Upper lobe of right lung (tissue), 1 donor: ENCODE measurements at places on chromosomes 13 and 19. TPM values are rescaled to one million over a fixed set of nuclear protein-coding genes. Genes with fewer than 3 reads are reported as not detected.
A peak's percentile ranks its signal among the peaks of the same experiment; 100 is the strongest.

- H3K4me1 ChIP-seq, result no peaks in the 10 kb centered on the region
- no peak for DNase-seq
- no peaks in the 10 kb centered on the region for H3K27me3 ChIP-seq
- no peak overlapping the region for H3K4me3 ChIP-seq
These were observed 21.8 kb downstream of the MCF2L start for GRCh38 chr13:112990783-112991182.

DNA sequence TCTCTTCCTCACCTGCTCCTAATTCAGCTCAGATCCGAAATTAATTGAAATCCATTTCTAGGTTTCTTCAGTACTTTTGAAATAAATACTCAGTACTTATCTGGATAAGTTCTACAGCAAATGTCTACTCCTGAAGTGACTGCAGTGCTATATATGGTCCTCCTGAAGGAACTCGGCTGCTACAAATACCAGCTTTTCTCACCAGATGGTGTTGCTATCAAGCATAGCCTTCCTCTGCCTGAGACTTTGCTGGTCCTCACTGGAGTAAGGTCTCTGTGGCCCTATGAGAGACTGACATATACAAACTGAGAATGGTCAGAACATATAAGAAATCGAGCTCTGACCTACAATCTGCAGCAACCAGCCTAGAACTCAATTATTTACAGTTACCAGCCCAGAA, 161.6 kb downstream of the NDFIP2 start:
- no peak overlapping the region for H3K4me3 ChIP-seq
- no peaks in the 10 kb centered on the region for H3K4me1 ChIP-seq
- DNase-seq, result no peak
- no peaks in the 10 kb centered on the region for H3K36me3 ChIP-seq
- no peak overlapping the region for H3K27ac ChIP-seq

- no peaks in the 10 kb centered on the region for H3K36me3 ChIP-seq
- H3K4me3 ChIP-seq, result no peak overlapping the region
- DNase-seq, result no peak
These were observed 46.0 kb downstream of the RGCC start for GRCh38 chr13:41503356-41503755.

GRCh38 chr13:25707726-25708125, 336.0 kb downstream of the ATP8A2 start:
- H3K4me3 ChIP-seq, result no peak overlapping the region
- no peak for DNase-seq
- no peak overlapping the region for H3K27ac ChIP-seq
- no peaks in the 10 kb centered on the region for H3K27me3 ChIP-seq
- H3K36me3 ChIP-seq, result no peaks in the 10 kb centered on the region

GRCh38 chr13:45590066-45590465, 25.5 kb downstream of the ERICH6B start:
- H3K4me1 ChIP-seq, result no peaks in the 10 kb centered on the region
- no peak overlapping the region for H3K4me3 ChIP-seq
- DNase-seq, result no peak
- no peaks in the 10 kb centered on the region for H3K36me3 ChIP-seq

GRCh38 chr13:30762643-30763042, 27.3 kb downstream of the ALOX5AP start:
- H3K4me3 ChIP-seq, result no peak overlapping the region
- DNase-seq, result no peak
- no peaks in the 10 kb centered on the region for H3K36me3 ChIP-seq
- H3K4me1 ChIP-seq, result no peaks in the 10 kb centered on the region

DNA sequence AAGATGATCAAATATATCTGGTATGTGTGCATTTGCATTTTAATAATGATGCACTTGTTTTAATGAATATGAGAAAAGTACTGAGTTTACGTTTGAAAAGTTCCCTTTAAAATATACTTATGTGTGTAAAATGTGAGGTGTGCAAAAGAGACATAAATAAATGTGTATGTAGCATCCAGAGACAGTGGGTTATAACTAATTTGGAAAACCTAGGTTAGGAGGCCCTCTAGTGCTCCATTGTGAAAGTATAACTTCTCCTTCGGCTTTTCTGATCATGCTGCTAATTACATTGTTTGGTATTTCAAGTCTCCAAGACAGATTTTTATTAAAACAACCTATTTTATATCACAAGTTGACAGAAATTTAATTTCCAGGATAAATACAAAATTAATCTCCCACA, 30.1 kb downstream of the SCEL start:
- DNase-seq, result no peak
- H3K36me3 ChIP-seq, result no peaks in the 10 kb centered on the region
- H3K4me1 ChIP-seq, result no peaks in the 10 kb centered on the region
- H3K4me3 ChIP-seq, result no peak overlapping the region

DNA sequence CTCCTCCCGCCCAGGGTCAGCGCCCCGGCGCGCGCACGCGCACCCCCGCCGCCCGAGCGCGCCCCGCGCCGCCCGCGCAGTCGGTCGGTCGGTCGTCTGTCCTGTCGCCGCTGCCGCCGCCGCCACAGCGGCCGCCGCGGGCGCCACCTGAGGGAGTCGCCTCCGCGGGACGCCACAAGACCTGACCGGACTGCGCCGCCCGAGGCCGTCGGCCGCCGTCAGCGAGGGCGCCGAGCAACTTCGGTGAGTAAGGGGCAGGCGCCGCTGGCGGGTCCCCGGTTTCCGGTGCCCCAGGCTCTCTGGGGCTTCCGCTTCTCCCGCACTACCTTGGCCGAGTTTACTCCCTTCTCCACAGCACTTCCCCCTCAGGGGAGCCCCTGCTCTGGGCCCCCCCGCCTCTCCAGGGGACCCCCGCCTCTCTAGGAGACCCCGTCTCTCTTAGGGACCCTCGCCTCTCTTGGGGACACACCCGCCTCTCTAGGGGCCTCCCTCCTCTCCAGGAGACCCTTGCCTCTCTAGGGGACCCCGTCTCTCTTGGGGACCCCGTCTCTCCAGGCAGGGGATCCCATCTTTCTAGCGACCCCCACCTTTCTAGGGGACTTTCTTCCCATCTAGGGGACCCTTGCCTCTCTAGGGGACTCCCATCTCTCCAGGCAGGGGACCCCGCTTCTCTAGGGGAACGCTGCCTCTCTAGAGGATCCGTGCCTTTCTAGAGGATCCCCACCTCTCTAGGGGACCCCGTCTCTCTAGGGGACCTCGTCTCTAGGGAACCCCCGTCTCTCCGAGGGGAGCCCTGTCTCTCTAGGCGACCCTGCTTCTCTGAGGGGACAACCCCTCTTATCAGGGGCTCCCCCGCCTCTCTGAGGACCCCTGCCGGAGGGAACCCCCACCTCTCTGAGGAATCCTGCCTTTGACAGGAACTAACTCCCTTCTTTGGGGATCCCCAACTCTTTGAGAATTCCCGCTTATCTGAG, 19.3 kb upstream of the GATAD2A start:
- peak overlapping the region; percentile 85 for H3K4me3 ChIP-seq
- H3K36me3 ChIP-seq, result no peaks in the 10 kb centered on the region
- no peaks in the 10 kb centered on the region for H3K27me3 ChIP-seq
- H3K4me1 ChIP-seq, result peaks cover 55% of the 10 kb centered on the region
- DNase-seq, result no peak

- no peaks in the 10 kb centered on the region for H3K27me3 ChIP-seq
- no peak overlapping the region for H3K27ac ChIP-seq
- peaks cover 4% of the 10 kb centered on the region for H3K4me1 ChIP-seq
- H3K4me3 ChIP-seq, result no peak overlapping the region
- no peak for DNase-seq
- no peaks in the 10 kb centered on the region for H3K36me3 ChIP-seq
These were observed 7.9 kb downstream of the SIPA1L3 start for GRCh38 chr19:37914908-37915307.

DNA sequence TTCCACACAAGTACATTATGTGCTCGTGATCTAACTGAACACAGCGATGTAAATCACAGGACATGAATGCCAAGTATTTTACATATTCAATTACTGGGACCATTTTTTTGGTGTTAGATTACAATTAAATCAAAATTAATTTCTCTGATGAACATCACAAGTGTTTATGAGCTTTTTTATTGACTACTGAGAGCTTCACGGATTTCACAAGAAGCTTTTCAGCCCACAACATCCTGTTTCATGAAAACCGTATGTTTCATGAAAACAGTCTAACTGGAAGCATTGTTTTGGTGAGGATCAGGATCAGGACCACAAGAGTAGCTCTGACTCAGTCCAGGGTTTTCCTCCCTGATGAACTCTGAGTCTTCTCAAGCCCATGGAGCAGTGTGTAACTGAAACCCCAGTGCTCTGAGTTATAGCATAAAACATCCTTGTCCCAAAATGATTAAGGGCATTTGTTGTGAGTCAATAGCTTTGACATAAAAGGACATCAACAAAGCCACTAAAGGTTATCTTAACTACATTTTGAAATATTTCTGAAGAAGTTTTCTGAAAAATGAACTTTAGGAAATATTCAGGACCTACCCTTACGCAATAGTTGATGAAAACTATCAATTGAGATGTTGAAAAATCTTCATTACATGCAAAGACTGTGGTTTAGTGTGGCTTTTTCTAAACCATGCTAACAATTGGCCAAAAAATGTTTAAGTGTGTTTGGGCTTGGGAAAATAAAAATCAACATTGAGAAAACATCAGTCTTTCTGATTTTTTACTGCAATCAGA, 49.3 kb downstream of the UFM1 start:
- H3K27ac ChIP-seq, result no peak overlapping the region

Gene NLRP9
- total RNA-seq, result not detected

Gene PSG6
- not detected for total RNA-seq

Gene MBD3L2
- total RNA-seq, result not detected
